ENCODE measurements at places on chromosomes 7 and 10.

GRCh38 chr10:110425684-110426293 lies 71.9 kb upstream of the DUSP5 start:
- no peak for DNase-seq

- DNase-seq: no peak
These were observed 24.0 kb upstream of the NANOS1 start for GRCh38 chr10:119005362-119006043.

DNA sequence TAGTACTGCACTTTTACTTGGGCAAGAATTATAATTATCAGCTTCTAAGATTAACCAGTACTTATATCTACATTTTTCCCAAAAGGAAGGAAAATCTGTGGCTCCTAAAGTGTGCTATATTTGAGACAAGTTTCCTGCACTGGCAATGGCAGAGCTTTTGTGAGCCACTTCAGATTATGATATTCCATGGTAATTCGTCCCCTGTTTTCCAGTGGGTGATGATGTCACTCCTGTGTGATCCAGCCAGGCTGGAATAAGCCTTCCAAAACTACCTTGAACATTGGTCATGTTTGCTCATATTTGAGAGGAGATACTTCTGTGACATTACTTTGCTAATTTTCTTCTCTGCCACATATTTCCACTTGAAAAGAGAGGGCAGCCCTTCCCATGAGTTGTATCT lies 302.1 kb downstream of the MDFIC start:
- no peak for DNase-seq

GRCh38 chr7:77247206-77247850 lies 47.7 kb upstream of the FGL2 start:
- peak; percentile 73 for DNase-seq

- no peak for DNase-seq
These were observed 432.7 kb upstream of the VSTM2A start for GRCh38 chr7:54109501-54109900.

Data from right forelimb (tissue), 1 donor.